ENCODE measurements at places on chromosomes 3 and 15.

DNA sequence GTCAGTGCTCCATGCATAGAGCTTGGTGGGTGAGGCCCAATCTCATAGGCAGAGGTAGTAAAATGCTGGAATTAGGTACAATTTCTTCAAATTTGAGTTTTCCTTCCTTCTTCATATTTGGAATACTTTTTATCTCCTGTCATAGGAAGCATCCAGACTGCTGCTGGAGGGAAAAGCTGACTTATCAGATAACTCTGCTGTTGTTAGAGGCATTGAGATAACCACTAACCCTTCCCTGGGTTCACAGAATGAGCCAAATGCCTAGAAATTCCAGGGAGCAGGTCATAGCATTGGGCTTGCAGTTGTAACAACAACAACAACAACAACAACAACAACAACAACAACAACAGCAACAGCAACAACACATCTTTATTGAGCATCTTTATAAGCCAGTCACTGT is 332.7 kb downstream of the PDCD6IP start:
- no peak for DNase-seq

- no peak for DNase-seq
These were observed 11.6 kb downstream of the FAM162A start for GRCh38 chr3:122395582-122395981.

GRCh38 chr15:76384409-76384808 is 47.8 kb downstream of the ISL2 start:
- DNase-seq = no peak

DNA sequence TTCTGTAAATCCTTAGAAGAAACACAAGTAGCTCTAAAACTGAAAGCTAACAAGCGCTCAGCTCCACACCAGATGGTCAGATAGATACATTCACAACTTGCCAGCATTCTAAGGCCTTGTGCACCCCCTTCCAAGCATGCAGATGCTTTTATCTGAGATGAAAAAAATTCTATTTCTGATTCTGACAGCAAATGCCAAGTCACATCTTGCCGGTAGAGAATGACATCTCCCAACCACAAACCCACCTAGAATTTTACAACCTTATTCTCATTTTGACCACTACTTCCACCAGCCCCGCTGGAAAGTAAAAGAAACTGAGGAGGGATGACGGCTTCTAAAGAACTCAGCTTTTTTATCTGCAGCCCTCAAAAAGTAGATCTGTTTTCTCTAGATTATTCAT is 57.7 kb downstream of the SUMF1 start:
- no peak for DNase-seq

- DNase-seq = no peak
These were observed 67.1 kb upstream of the SEC13 start for GRCh38 chr3:10387881-10388609.

- DNase-seq = no peak
These were observed 2.8 kb upstream of the ISG20 start for GRCh38 chr15:88636050-88636449.

DNA sequence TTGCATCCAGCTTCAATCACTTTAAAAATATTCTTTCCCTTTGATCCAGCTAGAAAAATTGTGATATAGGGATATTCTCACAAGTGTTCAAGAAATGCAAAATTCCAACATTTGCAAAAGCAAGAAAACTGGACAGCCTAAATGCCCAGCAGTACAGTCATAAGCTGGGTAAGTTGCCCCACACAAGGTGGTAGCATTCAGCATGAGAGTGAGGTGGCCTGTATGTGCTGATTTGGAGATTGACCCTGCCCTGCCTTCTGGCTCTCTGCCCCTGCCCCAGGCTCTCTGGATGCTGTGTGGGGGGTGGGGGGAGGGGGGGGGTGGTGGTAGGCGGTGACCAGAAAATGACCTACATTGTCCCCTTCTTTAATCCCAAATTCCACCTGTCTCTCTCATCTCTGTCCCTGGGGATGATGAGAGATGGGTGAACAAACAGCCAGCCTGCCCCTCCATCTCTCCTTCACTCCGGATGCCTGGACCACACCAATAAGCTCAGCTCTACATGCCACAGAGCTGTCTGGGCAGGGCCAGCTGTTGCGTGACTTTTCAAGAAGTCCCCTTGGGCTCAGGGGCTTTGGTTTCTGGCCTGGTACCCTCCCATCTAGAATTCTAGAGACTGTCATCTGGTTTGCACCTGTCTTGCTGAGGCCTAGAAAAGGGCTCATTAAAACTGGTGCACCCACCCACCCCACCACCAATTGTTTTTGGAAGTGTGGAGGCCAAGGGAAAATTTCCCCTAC is 42.2 kb downstream of the SLC28A1 start:
- DNase-seq = no peak

DNA sequence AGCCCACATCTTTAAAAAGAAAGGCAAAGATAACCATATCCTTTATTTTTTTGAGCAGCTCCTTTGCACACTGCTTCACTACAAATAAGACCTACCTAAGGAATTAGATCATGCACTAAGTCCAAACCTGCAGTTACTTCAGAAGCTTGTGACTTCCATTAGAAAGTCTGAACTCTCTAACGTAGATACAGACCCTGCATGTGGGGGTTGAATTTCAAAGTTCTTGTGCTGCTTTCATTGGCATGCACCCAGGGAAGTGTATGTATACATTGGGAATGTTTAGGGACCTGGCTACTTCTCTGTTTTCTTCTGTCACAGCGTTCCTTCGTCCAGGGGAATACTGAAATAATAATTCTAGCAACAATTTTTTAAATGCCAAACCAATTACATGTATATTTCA is 185.2 kb upstream of the IL12A start:
- DNase-seq = no peak

DNA sequence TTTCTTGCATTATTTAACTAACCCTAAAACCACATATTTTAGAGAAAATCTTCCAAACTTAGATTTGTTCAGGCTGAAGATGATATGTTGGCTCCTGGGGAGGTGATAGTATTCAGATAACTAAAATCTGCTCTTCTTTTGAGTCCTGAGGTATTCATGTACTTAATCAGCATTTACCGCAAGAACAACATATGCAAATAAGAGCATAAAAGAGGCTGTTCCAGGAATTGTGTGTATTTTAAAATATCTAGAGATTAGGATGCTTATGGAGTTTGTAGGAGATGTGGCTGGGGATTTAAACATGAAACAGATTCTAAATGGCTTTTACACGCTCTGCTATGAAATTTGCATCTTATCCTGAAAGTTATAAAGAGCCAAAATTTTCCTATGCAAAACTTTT is 298.2 kb downstream of the EPHA3 start:
- DNase-seq = no peak

- DNase-seq = peak; percentile 8
These were observed 40.0 kb downstream of the PTPN23 start for GRCh38 chr3:47420511-47421484.

GRCh38 chr3:160398820-160399124 is 253 bp downstream of the IFT80 start:
- DNase-seq = no peak

DNA sequence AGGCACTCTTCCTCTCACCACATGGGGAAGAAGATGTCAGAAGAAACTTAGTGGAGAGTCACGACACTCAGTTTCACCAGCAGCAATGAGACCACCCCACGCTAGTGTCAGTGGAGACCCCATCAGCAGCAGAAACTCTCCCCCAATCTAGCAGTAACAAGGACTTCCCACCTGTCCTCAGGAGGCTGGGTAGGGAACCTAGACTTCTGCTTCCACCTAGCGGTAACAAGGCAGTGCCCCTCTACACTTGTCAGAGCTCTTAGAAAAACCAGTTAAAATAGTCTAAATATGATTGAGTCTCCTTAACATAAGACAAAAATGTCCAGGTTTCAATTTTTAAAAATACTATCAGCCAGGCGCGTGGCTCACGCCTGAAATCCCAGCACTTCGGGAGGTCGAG is 57.3 kb downstream of the TRAT1 start:
- no peak for DNase-seq

GRCh38 chr15:69098771-69099170 is 61.7 kb upstream of the GLCE start:
- DNase-seq = no peak

DNA sequence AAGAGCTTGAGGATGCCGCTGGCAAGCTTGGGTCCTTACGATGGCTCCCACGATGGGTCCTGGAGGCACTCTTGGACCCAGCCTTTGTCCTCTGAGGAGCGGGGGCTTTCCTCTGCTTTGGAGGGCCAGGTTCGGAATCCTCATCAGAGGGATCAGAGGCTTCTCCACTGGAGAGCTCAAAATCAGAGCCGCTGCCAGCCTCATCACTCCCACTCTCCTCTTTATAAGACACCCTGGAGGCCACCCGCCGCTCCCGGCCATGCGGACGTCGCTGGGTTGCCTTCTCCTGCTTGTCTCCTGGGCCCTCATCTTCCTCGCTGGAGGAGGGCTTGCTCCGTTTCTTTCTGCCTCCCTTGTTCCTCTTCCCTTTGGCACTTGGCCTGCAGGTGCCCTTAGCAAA is 20.0 kb downstream of the XPC start:
- DNase-seq = no peak

DNA sequence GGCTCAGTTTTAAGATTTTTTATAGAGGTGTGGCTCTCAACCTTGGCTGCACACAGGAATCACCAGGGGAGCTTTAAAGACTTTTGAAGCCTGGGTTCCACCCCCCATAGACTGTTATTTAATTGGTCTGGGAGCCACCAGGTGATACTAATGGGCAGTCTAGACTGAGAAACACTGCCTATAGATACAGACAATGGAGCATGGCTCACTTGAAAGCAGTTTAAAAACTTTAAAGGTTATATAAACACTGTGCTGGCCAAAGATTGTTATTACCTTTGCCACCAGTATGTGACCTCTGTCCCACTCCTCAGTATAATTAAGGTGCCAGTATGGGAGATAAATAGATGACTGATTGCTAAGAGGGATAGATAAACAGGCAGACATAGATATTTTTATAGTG is 3.8 kb downstream of the GOLIM4 start:
- DNase-seq = no peak

- DNase-seq = no peak
These were observed 51.0 kb downstream of the CHDH start for GRCh38 chr3:53795176-53795575.

- DNase-seq = no peak
These were observed 75.0 kb downstream of the PIAS1 start for GRCh38 chr15:68129072-68129471.

DNA sequence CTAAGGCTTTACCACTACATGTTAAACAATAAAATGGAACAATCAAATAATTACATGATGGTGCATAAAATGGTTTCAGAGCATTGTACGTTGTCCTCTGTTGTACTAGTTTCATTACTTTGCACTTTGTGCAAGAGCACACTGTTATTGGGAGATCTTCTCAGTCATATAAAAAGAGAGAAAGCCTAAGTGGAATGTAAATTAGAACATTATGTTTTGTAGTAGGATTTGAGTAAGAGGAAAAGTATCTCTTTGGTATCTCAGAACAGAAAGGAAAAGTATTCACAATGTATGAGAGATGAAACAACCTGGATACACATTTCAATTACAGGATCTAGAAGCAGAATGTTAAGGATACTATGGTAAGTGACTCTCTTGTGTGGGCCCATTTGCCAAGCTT is 26.9 kb upstream of the PLSCR2 start:
- DNase-seq = no peak

- DNase-seq = no peak
These were observed 25.3 kb downstream of the ADGRG7 start for GRCh38 chr3:100634493-100635272.

GRCh38 chr3:13009132-13009945 is 63.9 kb downstream of the IQSEC1 start:
- no peak for DNase-seq

GRCh38 chr15:101615986-101616848 is 36.0 kb downstream of the TM2D3 start:
- DNase-seq = peak; percentile 16

GRCh38 chr3:16255726-16256125 is 9.0 kb downstream of the DPH3 start:
- no peak for DNase-seq

GRCh38 chr3:25166016-25166415 is 262.0 kb upstream of the RARB start:
- DNase-seq = no peak

GRCh38 chr15:91216000-91216399 is 115.9 kb downstream of the SV2B start:
- DNase-seq = no peak

GRCh38 chr15:84669726-84670125 is 11.7 kb upstream of the NMB start:
- DNase-seq = no peak

DNA sequence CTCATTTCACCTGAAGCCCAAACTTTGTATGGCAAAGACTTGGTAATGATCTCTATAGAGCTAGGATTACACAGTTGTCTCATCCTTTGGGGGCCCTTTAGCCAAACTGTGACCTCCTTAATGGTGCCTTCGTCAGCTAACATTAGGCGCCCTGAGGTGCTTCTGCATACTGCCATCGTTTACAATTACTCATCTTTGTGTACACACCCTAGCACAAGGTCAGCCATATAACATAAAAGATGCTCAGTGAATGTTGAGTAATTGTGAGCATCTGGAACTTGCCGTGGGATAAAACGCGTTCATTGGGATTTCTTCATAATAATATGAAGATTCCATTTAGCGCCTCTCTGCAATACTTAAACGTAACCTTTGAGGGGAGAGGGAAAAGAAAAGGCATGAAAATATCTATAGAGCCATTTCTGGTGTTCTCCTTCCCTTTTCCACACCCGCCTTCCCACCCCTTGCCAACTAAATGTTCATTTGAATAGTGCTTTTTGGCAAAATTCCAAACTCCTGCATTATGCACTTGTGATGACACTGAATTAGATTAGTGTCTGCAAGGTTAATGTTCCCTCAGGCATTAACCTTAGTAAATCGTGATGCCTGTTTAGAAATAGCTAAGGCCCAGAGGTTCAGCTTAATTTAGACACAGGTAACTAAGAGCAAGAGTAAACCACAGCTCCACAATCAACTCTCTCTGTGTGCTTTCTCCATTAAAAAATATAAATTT is 990 bp upstream of the ZNF148 start:
- no peak for DNase-seq

- DNase-seq = no peak
These were observed 165.6 kb downstream of the NSMCE3 start for GRCh38 chr15:29103824-29104565.

- DNase-seq = no peak
These were observed 235.3 kb upstream of the ROPN1 start for GRCh38 chr3:124227150-124227630.

- no peak for DNase-seq
These were observed 35.1 kb upstream of the EIF3J start for GRCh38 chr15:44501768-44502366.

GRCh38 chr15:66829551-66830121 is 127.6 kb downstream of the SMAD6 start:
- DNase-seq = no peak

DNA sequence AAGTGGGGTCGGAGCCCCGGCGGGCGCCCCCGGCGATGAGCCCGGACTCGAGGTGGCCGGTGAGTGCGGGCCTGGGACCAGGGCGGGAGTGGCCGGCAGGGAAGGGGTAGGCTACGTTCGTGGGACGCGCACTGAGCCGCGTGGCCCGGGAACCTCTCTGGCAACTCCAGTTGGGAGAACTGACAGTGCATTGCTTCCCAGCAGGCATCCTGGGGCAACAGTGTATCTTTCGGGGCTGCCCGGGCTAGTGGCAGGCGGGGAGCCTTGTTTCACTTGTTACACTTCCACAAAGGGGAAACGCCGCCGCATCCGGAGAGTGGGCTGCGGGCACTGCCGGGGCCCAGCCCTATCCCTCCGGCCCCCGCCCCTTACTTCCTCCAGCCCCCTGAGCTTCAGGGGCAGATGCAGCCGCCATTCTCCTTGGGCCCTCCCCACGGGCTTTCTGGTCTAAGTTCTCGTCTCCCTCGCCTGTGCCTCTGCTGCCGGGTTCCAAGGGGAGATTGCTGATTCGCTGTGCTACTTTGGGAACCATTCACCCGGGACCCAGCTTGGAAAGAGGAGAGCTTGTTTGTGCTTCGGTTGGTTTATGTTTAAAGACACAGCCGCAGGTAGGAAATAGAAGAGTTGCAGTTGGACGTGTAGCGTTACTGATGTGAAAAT is 675 bp downstream of the BRPF1 start:
- no peak for DNase-seq
